ENCODE measurements at places on chromosomes 1 and 21.

GRCh38 chr1:163300568-163300967, 21.2 kb upstream of the NUF2 start:
- no peak for DNase-seq

DNA sequence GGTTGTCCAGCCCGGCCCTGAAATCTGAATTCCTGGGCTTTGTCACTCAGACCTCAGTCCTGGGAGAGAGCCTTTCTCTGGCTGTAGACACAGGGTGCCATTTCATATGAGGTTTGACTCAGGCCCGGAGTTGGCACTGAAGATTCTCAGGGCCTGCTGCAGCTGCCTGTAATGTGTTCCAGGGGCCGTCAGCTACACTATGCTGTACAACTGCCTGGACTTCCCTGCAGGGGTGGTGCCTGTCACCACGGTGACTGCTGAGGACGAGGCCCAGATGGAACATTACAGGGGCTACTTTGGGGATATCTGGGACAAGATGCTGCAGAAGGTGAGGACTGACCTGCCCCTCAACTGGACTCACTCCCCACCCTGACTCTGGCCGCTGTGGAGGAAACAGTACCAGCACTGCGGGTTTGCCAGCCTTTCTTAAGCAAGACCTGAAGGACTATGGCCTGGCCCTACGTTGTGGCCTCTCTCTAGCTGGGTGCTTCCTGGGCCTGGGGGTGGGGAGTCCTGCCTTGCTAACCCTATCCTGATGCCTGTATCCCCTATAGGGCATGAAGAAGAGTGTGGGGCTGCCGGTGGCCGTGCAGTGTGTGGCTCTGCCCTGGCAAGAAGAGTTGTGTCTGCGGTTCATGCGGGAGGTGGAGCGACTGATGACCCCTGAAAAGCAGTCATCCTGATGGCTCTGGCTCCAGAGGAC, 18.9 kb downstream of the FAAH start:
- no peak for DNase-seq

DNA sequence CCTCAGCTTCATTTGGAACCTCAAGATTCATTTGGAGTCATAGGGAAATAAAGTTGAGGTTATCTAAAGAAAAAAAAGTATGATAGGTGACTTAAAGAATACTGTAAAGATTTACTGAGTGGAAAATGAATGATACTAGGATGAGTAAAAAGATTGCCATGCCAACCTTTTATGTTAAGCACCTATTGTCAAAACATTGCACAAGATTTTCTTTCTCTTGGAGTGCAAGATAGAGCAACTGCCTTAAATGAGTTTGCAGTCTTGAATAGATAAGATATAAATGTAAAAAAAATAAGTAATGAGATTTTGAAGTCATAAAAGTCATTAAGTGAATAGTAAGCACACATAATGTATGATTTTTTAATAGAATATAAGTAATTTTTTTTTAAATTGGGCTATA, 5.1 kb upstream of the ANGPTL1 start:
- no peak for DNase-seq

- no peak for DNase-seq
Observed at GRCh38 chr1:79825551-79825950, 819.0 kb upstream of the ADGRL4 start.

DNA sequence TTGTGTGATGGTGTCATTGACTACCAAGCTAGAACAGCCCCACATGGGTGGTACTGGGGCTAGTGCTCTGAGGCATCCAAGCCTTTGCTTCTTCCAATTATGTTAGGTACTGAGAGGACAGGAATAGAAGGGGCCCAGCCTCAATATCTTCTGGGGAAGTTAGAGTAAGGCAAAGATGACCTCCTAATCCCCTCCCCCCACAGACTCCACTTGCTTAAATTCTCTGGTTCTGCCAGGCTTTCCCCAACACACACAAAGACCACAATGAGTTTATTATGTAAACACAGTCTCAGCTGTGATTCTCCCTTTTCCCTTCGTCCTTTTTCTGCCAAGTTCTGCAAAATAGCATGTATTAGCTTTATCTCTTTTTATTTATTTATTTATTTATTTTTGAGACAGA, 3.1 kb upstream of the TACSTD2 start:
- DNase-seq: no peak

- DNase-seq: no peak
Observed at GRCh38 chr21:46607636-46608035, 2.8 kb upstream of the S100B start.

GRCh38 chr1:208302699-208303238, 58.6 kb upstream of the PLXNA2 start:
- no peak for DNase-seq

DNA sequence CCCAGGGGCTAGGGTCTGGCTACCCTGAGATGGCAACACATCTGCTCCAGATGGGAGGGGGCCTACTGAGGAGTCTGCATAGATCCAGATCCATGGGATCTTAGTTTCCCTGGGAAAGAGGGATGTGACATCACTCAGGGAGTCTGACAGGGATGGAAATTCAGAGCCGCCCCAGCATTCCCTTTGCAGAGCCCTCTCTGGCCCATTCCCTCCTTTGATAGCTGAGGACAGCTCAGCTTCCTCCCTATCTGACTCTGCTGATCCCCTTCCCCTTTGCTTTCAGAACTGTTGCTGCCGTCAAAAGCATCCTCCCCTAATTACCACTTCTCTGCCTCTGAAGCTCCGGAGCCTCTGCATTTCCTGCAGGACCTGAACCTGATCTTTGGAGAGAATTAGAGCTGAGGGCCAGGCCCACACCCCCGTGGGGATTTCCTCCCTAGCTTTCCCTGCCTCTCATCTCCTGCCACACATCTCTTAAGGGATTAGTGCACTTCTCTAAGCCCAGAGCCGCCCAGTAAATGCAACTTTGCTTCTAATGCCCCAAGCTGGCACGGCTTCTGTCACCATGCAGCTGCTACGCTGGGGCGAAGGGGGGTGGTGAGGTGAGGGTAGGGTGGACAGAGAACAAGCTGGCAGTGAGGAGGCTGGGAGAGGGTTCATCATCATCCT, 9.5 kb upstream of the ASCL5 start:
- DNase-seq: no peak

DNA sequence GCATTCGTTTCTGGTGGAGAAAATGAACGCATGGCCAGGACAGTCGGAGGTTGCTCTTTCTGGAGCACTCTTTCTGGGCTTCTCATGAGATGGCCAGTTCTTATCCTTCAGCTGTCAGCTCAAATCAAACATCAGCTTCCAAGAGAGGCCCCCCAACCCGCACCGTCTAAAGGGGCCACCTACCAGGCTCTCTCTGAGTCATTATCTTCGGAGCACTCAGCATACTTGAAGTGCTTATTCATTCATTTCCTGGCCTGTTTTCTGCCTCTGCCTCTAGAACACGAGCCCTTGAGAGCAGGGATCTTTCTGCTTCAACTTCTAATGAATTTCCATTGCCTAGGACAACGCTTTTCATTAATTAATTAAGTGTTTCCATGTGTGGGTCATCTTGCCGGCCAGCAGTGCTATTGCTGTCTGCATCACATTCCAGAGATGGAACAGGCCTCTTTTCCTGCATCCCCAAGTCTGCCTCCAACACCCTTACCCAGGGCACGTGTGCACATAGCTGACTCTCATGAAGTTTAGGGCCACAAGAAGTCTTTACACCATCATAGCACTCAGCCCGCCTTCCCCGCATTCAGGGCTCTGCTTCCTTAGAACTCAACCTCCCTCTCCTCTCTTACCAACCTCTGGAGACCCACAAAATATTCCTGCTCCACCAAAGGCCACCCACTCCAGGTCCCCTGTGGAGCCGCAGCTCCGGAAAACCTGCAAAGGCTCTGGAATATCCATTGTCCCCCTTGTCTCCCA, 52.1 kb upstream of the LAPTM5 start:
- DNase-seq: no peak

GRCh38 chr1:219990782-219991510, 55.4 kb downstream of the EPRS1 start:
- DNase-seq: peak; percentile 60

- DNase-seq: no peak
Observed at GRCh38 chr1:198024782-198025181, 107.6 kb downstream of the LHX9 start.

GRCh38 chr1:168234846-168235547, 9.2 kb downstream of the SFT2D2 start:
- DNase-seq: peak; percentile 25

DNA sequence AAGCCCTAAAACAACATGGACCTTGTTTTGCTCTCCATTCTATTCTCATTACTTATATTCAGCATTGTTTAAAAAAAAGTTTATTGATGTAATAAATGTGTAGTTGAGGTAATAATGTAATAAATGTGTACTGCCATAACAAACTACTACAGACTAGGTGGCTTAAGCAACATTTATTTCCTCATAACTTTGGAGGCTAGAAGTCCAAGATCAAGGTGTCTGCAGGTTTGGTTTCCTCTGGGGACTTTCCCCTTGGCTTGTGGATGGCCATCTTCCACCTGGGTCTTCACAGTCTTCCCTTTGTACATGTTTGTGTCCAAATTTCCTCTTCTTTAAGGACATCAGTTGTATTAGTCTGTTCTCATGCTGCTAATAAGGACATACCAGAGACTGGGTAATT, 93.1 kb downstream of the LMO4 start:
- DNase-seq: no peak

Measured in NCI-H1092 treated with DMSO at 0.1 percent for 48 hours (cell line).